ENCODE measurements at places on chromosomes 4 and X.

- DNase-seq = no peak
Measured at GRCh38 chr4:108486046-108486445, 134.3 kb upstream of the RPL34 start.

DNA sequence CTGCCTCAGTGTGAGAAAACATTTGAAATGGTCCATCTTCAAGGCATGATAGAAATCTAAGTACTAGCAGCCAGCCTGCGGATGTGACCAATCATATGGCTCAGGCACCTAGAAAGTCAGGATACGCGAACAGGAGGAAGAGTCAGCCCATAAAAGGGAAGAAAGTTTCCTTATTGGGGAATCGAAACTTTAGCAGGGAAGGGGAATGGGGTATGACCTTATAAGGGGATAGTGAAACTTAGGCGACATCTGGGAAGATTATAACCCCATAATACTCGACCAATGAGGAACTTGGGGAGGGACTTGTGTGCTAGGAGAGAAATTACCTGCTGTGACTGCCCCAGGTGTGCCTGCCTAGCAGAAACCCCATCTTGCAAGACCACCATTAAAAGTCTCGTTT lies 26.2 kb upstream of the PYURF start:
- DNase-seq = no peak

- DNase-seq = no peak
Measured at GRCh38 chr4:66275411-66276038, 605.2 kb upstream of the EPHA5 start.

GRCh38 chrX:2549876-2550275 lies 49.1 kb upstream of the DHRSX start:
- DNase-seq = no peak

DNA sequence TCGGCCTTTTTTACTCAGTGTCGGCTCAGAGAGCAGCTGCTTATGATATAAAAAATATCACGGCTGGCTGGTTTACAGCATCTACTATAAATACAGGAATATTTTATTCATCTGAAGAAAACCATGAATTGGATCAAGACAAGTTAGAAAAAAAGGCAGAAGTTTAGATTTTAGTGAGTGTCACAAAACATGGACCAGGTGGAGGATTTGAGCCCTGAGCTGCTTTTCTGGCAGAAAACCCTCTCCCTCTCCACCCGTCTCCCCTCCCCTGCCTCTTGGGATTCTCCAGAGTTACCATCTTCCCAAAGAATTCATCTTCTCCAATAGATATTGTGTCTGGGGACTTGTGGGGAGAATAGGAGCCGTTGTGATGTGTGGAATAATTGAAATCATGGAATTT lies 142.8 kb upstream of the RAI2 start:
- DNase-seq = no peak

- no peak for DNase-seq
Measured at GRCh38 chrX:68307769-68308168, 125.5 kb downstream of the OPHN1 start.

DNA sequence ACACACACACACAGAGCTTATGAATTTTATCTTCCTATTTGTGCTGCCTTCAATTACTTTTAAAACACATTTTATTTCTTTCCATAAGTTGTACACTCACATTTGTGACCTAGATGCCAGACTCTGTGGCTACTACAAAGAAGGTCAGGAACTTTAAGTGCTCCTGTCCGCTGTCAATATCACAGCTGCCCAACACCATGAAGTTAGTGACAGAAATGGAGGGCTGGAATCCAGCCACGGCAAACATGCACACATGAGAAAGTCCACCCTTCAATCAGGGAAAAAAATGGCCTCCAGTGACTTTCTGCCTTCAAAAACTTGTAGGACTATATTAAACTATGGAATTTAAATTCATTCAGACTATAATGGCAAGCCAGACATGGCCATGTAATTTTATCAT lies 334.4 kb upstream of the FSTL5 start:
- no peak for DNase-seq

DNA sequence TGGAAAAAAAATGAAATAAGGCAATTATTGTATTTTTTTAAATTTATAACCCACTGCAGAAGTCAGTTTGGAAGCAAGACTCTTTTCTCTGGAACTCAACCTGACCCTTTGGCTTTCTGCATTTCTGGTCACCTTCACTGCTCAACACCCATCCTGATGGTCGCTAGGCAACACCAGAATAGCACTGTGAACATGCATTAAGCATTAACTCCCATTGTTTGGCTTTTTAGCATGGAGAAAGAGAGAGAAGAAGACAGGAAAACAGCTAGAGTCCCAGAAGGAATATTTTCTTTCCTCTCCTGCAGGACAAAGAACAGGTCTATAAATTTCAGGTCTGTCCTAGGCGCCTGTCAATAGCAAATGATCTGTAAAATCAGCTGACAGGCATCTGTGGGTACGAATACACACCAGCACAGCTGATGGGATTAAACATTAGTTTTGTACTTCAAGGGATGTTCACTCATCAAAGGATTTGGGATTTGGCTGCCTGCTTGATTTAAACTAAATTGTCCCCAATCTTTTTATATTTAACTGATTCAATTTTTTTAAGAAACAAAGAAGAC lies 137.2 kb upstream of the ETNPPL start:
- DNase-seq = no peak

- DNase-seq = no peak
Measured at GRCh38 chrX:110241816-110242215, 76.1 kb downstream of the AMMECR1 start.

DNA sequence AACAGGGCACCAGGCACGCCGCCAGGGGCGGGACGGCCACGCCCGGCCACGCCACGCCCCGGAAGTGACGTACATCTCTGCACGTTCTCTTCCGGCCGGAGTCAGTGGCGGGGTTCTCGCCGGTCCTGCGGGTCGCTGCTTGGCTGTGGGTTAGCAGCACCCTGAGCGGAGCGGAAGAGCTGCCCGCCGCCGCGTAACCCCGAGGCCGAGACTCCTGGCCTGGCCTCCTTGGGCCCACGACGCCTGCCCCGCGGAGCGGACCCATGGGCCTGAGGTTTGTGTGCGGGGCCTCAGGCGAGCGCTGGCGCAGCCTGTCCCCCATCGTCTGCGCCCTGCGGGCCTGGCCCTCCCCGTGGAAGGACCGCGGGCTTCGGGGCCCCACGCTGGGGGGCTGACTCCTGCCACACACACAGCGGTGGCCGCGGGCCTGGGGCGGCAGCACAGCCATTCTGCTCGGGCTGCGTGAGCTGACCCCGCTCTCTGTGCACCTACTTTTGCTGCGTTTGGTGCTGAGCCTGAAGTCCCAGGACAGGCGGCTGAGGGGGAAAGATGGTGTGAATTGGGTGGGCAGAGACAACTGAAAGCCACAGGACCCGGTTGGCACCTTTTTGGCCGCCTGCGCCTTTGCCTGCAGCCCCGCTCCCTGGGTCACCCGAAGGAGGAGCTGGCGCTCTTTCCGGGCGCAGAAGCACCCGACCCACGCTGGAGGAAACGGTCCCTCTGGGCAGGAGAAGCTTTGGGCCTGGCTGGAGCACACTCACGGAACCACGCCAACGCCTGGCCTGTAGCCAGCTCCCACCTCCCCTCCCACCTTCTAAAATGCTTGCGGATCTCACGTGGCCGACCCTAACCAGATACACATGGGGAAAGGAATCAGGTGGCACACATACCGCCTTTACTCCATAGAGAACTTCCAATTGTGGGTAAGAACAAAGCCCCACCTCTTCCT lies 28.1 kb downstream of the NOP14 start:
- peak; percentile 85 for DNase-seq

GRCh38 chr4:59258002-59258401 lies 1942.1 kb upstream of the ADGRL3 start:
- no peak for DNase-seq

GRCh38 chr4:532588-533317 lies 33.7 kb downstream of the PIGG start:
- DNase-seq = no peak

DNA sequence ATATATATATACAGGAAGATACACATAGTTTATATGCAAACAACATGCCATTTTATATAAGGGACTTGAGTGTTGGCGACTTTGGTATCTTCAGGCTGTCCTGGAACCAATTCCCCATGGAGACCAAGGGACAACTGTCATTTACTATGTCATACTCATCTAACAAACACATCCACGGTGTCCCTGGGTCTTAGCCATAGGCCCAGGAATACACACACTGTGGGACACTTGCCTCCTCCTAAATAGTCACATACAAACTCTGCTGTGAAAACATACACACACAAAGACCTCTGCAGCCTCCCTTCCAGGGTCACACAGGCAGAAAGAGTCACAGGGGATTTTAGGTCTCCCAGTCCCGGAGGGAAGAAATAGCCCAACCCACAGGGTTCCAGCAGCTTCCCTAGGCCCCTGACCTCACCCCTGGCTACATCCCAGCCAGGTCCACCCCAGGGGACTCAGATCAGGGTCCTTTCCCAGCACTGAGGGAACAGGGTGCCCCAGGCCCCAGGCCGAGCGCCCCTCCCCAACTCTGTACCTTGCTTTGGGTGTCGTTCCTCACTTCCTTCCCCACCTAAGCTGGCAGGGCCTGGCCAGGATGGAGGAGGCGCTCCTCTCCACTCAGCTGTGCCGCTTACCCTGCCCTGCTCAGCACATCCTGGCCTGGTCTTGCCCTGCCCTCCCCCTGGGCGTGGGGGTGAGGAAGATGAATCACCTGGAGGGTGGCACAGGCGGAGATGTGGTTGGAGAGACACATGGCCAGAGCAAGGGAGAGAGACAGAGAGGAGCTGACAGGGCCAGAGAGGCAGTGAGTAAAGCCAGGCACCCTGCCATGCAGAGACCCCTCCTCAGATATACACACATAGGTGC lies 21.8 kb downstream of the FGD1 start:
- DNase-seq = no peak

DNA sequence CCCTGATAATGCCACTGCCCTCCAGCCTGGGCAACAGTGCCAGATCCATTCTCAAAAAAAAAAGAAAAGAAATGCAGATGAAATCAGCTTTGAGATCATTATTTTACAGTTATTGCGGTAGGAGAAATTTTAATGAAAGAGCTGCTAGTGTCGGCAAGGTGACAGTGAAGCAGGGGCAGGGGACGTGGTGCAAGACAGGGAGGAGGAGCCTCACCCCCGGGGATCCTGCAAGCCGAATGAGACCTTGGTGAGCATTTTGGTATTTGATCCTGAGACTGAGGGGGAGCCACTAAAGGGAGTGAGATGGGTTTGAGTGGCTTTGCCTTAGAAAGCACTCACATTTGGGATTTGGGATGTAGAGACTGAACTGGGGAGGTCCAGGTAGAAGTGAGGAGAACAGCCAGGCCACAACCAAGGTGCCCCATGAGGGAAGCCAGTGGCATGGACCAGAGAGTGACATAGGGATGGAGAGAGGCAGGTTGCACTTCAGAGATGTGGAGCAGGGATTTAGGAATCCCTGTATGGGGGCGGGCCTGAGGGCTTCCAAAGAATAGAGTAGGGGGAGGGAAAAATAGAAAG lies 23.6 kb downstream of the RBM10 start:
- DNase-seq = no peak

DNA sequence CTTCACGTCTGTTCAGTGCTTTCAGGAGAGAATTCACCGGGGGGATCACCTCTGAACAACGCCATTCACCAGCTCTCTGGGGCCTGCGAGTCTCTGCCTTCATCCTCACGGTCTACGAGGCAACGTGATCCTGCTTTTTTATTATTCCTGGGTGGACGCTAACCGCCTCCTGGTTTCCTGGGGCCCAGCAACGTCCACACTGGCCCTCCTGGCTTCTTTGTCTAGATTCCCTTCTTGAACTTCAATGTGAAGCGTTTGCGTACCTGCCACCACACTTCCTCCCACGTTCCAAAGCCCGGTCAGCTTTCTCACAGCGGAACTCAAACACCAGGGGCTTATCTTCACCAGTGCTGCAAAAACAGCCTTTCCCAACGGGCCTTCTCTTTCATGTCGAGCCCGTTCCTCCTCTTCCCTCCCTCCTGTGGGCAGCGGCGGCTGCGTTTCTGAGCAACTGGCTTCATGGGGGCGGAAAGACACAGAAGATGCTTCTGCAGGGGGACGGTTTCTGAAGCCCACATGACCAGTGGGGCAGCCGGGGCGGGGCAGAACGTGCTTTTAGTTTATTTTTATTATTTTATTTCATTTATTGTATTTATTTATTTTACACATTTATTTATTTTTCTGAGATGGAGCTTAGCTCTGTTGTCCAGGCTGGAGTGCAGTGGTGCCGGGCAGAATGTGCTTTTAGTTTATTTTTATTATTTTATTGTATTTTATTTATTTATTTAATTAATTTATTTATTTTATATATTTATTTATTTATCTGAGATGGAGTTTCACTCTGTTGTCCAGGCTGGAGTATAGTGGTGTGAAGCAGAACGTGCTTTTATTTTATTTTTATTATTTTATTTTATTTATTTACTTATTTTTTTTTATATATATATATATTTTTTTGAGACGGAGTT lies 64.6 kb downstream of the CRLF2 start:
- DNase-seq = no peak

GRCh38 chr4:168931215-168931650 lies 78.8 kb downstream of the CBR4 start:
- DNase-seq = no peak

DNA sequence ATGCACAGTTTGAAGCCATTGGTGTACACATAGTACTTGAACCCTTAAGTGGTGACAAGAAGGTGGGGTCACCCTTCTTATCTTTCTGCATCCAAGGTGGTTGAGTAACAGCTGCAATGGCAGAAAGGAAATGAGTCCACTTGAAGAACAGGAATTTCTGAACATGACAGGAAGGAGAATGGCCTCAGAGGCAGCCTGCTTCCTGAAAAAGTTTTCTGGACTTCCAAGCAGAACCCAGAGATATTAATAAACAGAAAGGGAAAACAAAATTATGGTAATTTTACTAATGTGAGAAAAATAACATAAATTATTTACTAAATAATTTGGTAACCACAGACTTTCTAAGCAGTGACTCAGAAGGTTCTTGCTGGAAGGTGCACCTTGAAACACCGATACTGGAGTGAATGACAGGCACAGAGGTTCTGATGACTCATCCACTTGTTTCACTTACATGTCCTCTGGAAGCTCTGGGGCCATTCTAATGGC lies 119.9 kb upstream of the HS3ST1 start:
- DNase-seq = no peak

GRCh38 chr4:101370663-101371210 lies 23.4 kb upstream of the PPP3CA start:
- no peak for DNase-seq

DNA sequence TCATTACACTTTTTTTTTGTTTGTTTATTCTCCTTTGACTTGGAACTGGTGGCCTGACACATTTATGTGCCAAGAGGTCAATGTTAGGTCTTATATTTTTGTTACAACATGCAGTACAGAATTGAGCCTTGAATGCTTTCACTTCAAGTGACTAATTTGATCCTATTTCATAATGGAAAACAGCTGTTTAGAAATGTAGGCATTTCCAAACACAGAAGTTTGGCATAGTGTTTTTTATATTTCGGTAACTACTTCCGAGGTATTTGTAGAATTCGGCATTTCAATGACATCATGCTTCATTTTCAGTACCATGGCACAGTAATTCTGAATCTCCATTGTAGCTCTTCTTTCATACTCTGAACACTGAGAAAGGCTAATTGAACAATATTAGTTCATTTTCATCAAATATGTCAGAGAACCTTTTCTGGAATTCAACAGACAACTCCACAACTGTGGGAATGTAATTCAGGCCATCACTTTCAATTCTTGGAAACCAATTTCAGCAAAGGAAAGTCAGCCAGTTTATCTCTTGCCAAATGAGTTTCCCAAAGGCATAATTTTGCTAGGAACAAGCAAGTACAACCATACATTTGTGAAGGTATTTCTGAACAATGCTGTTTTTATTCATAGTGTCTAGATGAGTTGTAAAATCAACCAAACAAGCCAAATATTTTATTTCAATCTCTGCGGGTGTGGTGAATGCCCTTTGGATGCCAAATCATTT lies 11.4 kb downstream of the FAM120C start:
- no peak for DNase-seq

- no peak for DNase-seq
Measured at GRCh38 chr4:186058253-186058979, 10.5 kb upstream of the TLR3 start.
